ENCODE measurements at places on chromosomes 1 and 21.

DNA sequence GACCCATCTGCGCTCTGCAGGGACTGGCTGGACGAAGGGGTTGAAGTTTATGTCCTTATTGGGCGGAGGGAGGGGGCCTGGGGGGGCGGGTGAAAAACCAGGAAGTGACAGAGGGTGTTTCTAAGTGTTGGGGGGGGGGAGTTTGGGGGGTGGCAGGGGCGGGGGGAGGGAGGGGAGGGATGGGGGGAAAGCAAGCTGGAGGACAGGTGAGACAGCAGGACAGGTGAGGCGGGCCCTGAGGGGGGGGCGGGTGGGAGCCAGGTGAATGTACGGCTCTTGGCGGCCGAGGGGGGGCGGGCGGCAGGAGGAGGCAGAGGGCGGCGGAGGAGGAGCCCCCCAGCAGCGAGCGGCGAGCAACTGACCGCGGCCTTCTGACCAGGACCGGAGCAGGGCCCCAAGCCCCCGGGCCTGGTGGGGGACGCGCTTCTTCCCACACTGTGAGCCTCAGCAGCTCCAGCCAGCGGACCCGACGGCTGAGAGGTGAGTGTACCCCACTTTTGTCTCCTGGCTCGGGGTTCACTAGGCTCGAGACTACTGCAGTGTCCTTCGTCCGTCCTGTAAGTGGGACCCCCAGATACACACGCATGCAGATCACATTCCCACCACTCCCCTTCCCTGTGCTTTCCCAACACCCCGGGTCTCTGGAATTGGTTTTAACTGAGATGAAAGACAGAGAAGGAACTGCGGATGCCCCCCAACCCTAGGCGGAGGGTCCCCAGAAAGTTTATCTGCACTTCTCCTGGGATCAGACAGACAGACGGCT lies at the start of gene ZBTB7B:
Gene ZBTB7B (plus strand): TSS at position 339 of the 763 bp plus-strand sequence. CDS start 11,859 bp downstream, outside the sequence.
- no peak for DNase-seq

- DNase-seq = no peak
Observed at GRCh38 chr1:174964972-174965361, 34.8 kb upstream of the CACYBP start.

- no peak for DNase-seq
Observed at GRCh38 chr1:198543670-198544260, 3.3 kb upstream of the ATP6V1G3 start.

GRCh38 chr1:76425201-76426145 lies 350.9 kb downstream of the ST6GALNAC3 start:
- no peak for DNase-seq

GRCh38 chr1:37471345-37472231 lies 2.8 kb upstream of the ZC3H12A start:
- no peak for DNase-seq

DNA sequence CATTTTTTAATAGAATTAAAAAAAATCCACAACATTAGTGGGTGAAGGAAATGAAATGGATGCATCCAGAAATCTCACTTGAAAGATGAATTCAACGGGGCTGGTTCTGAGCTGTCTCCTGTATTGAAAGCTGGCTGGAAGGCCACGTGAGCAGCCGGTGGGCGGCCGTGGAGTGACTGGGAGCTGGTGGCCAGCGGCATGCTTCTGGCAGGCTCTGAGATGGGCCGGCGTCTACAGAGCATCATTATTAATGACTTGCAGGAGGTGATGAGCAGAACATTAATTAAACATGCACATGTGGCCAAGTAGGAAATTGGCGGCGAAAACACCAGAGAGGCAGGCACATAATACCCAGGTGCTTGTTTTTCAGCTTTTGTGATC lies 115.6 kb upstream of the LMO4 start:
- DNase-seq = no peak

DNA sequence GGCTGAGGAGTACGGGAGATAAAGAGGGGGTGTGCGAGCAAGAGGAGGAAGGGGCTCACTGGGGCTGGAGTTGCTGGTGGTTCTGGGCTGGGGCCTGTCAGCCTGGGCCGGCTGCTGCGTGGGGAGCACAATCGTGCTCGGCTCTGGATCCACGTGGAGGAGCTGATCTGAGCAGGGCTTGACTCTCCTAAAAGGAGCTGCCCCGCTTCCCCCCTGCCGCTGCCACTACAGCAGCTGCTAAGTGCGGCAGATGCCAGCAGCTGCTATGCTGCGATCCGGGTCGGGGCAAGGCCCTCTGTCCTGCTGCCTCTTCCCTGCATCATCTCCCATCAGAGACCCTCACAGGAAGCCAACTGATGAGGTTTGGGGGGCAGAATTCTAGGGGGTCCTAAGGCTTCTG lies 165.9 kb downstream of the PCBP3 start:
- no peak for DNase-seq

GRCh38 chr1:72827278-72827677 lies 544.9 kb upstream of the NEGR1 start:
- no peak for DNase-seq

DNA sequence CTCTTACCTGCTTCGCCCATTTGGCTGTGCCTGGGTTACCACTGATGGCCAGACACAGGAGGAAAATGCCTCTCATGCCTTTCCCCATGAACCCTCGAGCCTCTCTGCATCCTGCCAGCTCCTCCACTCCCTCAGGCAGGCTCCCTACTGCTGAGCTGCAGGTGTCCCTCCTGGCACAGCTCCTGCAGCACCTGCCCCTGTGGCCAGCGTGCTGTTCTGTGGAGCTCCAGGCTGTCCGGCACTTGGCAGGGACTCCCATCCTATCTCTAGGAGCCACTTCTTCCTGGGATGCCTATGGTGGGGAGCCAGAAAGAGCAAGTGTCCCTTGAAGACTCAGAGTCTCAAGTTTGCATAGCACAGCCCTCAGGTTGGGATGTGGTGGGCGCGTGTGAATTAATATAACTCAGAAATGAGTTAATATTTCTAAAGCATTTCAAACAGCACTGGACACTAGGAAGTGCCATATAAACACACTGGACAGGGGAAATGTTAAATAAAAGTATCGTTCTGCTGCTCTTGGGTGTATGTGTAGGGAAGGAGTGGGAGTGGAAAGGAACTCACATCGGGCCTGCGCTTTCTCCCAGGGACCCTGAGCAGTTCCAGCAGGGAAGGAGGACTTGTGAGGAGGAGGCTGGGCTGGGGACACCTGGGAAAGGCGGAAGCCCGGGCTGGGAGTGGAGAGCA lies 2.7 kb downstream of the LRRC71 start:
- DNase-seq = no peak

GRCh38 chr1:230090194-230090711 lies 23.2 kb downstream of the GALNT2 start:
- no peak for DNase-seq

DNA sequence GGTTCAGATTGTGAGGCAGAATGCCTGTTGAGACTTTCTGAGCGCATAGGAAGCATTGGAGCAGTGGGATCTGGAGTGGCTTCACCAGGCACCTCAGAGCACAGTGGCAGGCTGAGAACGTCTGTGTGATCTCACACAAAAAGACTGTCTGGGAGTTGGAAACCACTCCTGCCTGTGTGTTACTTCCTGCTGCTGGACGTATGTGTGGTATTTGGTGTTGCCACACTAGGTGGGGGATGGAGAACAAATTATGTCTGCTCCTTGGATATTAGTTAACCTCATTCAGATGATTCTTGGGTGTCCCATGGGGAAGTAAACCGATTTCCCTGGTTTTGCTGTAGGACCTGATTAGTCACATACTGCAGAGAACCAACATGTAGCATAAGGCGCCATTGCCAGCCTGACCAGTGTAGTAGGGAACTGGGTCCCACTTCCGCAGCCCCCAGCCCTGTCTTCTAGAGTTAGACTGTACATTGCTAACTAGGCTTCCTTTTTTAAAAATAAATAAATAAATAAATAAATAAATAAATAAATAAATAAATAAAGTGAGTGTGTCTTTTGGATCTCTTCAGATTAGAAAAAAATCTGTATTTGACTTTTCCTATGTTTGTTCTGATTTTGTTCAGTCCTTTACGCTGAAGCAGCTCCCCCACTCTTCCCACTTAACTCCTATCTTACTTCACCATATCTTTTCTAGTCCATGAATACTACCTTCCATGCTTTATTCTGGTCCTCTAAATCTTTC lies 26.9 kb downstream of the UCK2 start:
- DNase-seq = no peak

DNA sequence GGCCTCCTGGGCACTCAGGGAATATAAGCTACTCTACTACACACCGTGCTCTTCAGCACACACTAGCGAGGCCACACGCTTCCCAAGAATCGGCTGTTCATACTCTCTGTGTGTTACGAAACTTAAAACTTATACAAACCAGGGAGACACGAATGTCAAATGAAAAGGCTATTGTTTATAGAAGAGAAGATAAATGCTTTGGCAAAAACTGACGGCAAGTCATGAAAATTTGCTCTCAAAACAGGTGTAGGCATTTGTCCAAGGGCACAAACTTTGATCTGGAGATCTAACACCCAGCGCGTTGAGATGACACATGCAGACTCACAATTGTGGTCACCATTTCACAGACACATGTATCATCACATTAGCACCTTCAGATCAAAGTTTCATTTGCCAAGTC lies 46.1 kb downstream of the USP48 start:
- no peak for DNase-seq

DNA sequence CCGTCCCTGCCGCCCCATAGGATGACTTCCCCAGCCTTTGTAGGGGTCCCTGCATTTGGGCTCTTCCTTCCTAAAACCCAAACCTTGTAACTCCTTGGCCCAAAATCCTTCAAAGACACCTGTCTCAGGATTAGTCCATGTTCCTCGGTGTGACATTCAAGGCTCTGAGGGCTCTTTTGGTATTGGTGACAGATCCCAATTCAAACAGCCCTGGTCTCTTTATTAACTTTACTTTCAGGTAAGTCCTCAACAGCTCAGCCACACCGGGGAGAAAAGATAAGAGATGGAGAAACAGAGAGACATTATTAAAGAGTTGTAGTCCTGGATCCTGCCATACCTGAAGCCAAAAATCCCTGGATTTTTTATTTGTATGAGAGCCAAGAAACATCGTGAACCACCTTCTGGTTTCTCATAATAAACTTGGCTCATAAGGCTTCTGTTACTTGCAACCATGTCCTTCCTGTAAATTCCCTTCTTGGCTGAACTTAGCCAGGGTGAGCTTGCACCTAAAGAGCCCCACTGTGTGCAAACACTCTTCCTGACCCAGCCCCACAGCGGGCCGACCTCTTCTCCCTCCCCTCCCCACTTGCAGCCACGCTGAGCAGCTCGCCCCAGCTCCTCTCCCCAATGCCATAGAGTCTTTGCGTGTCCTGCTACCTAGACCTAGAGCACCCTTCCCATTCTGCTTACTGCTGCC lies 7.9 kb upstream of the MATN1 start:
- DNase-seq = no peak

Data from esophagus squamous epithelium (tissue), 5 donors.